ENCODE measurements at places on chromosomes 5 and 9.

GRCh38 chr5:58077966-58078365 lies 381.9 kb downstream of the PLK2 start:
- DNase-seq, result no peak

DNA sequence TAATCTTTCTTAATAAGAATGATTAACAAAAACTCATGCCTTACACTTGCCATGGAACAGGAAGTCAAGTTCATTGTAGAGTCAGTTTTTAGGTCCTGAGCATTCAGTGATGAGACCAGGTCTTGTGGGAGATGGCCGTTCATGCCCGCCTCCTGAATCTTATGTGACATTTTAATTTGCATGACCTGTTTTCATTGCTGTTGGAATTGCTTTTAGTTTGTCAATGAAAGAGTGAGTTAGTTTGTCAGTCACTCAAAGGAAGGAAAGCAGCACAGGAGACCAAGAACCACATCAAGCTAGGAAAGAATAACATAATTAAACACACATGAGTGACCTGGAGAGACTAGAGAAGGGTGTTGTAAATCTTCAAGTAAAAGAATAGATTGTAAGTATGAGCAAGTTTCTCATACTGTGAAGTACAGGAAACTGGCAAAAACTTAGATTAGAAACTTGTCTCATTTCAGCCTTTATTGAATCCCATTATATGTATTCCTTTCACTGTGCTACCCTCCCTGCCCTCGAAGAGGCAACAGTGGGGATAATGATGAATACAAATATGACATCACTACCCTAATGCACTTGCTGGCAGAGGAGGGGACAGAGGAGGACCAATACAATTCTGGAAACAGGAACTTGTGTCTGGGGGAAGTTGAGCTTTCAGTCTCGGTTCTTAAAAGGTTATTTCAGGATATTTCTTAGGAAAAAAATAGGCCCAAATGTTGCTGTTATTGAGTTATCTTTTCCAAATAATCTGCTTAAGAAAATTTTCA lies 64.3 kb upstream of the C6 start:
- DNase-seq, result no peak

DNA sequence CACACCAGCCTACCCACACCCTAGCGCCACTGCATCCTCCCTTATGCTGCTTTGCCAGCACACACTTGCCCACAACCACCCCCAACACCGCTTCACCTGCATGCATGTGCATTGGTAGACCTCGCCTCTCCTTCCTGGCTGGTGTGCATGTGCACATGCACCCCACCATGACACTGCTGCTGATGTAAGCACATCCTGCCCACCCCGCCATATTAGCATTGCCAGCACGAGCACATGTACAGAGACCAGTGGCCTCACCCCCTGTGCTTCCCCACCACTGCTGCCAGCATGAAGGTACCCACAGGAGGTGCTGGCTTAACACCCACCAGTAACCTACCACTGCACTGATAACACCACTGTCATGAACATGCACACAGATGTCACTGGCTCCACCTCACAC lies 218.2 kb downstream of the SLCO4C1 start:
- no peak for DNase-seq

GRCh38 chr9:76572151-76572550 lies 113.2 kb downstream of the GCNT1 start:
- DNase-seq, result no peak

DNA sequence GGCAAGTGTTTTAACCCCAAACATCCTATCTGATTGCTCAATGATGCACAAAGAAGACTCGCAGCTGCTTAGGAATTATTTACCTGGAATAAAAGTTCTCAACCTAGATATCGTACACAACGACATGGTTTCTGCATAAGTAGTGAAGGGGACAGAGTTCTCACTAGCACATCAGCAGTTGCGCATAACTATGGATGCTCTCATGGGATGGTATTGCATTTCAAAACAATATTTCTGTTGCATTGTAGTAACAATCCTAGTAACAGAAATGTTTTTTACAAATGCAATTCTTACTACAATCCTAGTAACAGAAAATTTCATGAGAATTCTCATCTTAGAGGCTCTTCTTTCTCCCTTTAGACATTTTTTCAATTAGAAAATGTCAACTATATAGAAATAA lies 94.5 kb upstream of the MINAR2 start:
- DNase-seq, result no peak

- no peak for DNase-seq
Observed at GRCh38 chr9:137544176-137544760, 5.9 kb downstream of the PNPLA7 start.

DNA sequence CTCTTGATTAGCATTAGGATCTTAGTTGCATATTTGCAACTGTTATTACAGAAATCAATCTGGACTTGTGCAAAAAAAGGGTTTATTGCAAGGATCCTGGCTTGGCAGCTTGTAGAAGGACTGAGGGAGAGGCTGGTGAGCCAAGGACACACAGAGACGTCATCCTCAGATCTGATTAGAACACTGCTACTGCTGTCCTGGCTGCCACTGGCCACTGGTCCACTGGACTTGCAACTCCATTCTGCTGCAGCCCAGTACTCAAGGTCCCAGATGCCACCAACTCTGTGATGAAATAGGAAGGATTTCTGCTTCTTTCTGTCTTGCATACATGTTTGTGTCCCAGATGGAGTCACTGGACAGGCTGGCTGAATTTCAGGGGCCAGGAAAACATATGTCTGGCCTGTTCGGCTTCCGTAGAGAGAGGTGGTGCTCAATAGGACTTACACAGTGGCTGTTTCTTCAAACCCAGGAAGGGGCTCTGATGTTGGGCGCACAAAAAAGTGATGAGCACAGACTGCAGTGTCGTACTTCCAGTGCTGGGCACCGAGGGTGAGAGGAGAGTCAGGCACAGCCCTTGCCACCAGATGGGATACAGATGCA lies 68.9 kb upstream of the SH3PXD2B start:
- DNase-seq, result no peak

DNA sequence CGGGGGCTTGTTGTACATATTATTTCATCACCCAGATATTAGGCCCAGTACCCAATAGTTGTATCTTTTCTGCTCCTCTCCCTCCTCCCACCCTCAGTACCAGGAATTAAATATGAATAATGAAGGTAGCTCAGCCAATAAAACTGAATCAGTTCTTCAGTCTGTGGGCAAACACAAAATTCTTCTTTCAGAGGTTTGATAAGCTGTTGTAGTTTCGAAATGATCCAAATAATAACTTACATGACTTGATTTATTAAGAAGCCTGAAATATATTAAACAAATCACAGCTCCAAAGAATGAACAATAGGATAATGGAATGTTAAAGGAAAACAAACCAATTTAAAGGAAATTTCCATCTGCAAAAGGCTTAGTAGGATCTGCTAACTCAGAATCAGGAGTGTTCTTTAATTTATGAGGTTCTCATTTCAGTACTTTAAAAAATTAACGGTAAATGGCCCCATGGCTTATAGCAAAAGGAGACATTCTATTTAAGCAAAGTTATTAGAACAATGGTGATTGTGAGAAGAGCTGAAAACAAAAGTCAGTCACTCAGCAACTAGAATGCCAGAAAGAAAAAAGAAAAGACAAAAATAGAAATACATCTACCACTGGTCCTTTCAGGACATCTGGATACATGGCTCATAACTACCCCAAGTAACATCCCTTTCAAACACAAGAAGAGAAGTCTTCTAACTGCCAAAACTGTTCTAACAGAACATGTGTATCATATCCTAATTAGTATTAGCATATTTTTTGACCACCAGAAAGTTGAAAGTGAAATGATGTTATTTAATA lies 62.4 kb downstream of the NR3C1 start:
- no peak for DNase-seq

DNA sequence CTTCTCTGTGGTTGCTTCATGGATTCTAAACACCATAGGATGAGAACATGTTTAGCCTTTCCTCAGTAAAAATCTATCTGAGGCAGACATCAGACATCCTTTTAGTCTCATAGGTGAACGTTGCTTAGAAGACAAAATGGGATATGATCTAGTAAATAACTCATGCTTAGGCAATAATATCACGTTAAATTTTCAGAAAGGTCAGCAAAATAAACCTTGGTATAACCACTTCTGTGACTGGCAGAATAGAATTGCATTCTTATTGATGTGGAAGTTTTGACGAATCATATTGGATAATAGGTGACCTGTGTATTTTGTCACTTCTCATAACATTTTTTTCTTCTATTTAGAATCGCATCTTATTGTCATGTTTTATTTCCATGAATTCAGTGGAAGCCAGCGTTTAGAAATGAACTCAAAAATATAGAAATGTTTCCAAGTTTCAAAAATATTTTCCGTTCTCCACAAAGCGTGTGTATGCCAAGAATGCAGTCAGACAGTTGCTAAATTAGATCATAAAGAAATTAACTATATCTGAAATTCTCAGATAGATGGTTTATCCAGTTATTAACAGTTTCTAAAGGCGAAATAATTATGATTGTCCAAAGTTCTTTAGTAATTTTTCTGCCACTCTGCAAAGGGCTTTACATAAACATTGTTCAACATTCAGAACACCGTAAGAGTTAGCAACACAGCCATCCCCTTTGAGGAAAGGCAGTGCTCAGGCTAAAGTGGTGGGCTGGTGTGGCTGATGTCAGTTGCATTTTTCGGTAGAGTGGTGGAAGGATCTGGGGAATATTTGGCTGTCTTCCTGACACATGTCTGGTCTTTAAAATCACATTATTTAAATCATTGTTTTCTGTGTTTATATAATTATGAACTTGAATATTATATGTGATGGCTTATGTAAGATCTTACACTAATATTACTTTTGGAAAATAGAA lies 827.2 kb downstream of the MTRR start:
- no peak for DNase-seq

GRCh38 chr9:134299883-134300282 lies 26.4 kb upstream of the RXRA start:
- DNase-seq, result no peak

GRCh38 chr5:169301986-169302385 lies 1.0 kb upstream of the SLIT3 start:
- no peak for DNase-seq

- DNase-seq, result no peak
Observed at GRCh38 chr9:107710953-107711352, 221.4 kb upstream of the KLF4 start.

- DNase-seq, result no peak
Observed at GRCh38 chr5:142388696-142389095, 63.9 kb upstream of the SPRY4 start.

DNA sequence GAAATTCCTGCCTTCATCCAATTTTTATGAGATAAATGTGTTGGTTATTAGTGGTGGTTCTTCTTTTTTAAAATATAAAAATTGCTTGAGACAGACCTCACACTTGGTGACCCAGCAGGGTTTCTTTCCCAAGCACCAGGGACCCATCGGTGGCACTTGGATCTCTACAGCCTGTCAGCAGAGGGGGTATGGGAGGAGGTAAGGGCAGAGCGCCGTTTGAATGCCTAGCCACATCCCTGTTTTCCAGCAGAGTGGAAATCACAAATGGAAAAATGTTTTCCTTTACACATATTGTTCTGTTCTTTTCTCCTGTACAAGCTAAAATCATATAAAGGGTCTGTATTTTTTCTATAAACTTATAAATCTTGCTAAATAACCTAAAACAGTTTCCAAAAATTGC lies 248.0 kb downstream of the NR3C1 start:
- DNase-seq, result no peak

- DNase-seq, result peak; percentile 23
Observed at GRCh38 chr5:179763215-179763945, 30.4 kb upstream of the LTC4S start.

- DNase-seq, result no peak
Observed at GRCh38 chr9:16074963-16075362, 522.1 kb downstream of the CCDC171 start.

GRCh38 chr5:13673511-13673910 lies 271.0 kb downstream of the DNAH5 start:
- DNase-seq, result no peak

- no peak for DNase-seq
Observed at GRCh38 chr9:105333076-105333475, 88.6 kb downstream of the SLC44A1 start.

GRCh38 chr9:104747245-104747564 lies 278 bp upstream of the NIPSNAP3A start:
- DNase-seq, result no peak

- no peak for DNase-seq
Observed at GRCh38 chr5:172550096-172550765, 90.8 kb upstream of the NEURL1B start.

DNA sequence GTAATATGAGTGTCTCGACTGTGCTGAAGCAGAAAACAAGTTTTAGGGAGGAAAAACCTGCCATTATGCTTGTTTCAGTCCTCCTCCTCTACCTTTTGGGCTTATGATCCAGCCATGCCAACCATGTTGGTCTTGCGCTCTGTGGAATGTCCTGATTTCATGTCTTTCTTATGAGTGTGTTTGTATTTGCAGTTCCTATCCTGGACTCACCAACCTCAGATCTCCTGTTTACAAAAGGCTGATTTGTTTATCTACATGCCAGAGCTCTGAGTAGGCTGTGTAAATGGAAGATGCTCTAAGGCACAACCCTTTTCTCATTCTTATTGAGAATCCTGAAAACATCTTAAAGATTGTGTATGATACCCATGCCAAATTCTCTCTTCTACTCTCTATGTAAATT lies 138.6 kb downstream of the ARHGEF28 start:
- no peak for DNase-seq

DNA sequence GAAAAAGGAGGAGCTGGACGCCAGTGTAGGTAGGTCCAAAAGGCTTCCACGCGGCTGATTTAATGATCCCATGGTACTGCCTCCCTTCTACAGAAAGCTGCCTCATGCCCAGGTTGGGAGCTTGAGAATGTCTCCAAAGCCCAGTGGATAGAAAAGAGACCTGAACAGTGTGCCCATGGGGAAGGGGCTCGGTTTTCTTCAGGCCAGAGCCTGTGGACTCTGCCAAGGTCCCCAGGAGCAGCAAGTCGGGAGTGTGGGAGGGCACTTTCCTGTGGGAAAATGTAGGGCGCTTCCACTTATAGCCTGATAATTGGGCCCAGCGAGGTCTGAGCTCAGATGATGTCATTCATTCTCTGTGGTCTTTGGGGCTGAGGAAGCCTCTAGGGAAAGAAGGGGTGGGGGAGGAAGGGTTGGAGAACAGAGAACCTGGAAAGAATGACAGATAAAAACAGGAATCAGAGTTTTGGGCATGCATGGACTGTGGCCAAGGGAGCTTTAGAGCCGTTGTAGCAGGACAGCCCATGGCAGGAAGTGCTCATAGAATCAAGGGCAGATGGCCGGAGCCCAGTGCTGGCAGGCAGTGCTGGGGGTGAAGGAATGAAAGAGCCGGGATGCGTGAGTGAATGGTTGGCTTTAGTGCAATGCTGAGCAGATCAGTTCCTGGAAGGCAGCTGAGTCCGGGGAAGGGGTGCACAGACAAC lies 42.5 kb upstream of the SH3PXD2B start:
- no peak for DNase-seq

Measured in activated CD4-positive, CD25-positive, alpha-beta regulatory T cell (primary cell).